ENCODE measurements at places on chromosomes 5 and 9.

DNA sequence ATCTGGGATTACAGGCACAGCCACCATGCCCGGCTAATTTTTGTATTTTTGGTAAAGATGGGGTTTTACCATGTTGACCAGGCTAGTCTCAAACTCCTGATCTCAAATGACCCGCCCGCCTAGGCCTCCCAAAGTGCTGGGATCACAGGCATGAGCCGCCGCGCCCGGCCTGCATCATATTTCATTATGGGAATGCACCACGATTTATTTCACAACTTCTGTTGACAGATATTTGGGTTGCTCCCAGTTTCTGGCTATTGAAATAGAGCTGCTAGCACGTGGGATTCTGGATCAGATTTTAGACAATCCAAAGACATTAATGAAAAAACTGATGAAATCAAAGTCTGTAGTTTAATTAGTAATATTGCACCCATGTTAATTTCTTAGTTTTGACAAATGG is 48.4 kb upstream of the FUBP3 start:
- no peak for DNase-seq

GRCh38 chr9:127502706-127503378 is 51.5 kb downstream of the LRSAM1 start:
- no peak for DNase-seq

DNA sequence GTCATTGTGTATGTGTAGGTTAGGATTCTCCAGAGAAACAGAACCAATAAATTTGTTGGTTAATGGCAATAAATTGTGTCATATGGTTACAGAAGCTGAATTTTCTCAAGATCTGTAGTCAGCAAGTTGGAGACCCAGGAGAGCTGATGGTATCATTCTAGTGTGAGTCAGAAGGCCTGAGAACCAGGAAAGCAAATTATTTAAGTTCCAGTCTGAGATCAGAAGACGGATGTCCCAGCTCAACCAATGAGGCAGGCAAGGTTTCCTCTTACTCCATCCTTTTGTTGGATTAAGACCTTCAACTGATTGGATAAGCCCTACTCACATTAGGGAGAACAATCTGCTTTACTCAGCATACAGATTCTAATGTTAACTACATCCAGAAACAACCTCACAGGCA is 656.3 kb downstream of the ANXA1 start:
- no peak for DNase-seq

DNA sequence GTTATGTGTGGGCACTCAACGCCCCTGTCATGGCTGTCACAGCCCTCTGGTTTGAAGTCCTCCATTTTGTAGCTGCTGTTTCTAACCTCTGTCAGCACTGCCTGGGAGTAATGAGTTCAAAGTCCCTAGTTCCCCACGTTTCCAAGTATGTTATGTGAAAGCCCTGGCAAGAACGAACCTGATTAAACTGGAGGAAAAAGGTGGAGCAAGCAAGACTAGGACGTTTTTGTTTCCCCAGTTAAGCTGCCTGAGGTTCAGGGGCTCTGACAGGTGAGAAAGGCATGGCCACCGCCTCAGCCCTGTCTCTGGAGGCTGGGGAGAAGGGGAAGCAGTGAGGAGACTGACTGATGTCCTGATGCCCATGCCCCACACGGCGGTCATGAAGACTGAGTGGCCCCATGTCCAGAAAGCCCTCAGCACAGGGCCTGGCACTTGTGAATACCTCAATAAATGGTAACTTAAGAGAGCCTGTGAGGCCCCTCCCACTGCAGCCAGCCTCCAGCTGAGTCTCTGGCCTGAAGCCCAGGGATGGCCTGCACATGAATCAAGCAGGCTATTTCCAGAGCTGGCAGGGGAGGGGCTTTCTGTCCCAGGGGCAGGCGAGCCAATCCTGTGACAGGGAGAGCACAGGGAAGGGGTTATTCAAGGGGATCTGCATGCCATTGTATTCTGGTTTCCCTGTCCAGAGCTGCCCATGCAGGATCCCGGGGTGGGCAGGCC is 61.8 kb downstream of the PFDN1 start:
- no peak for DNase-seq

- no peak for DNase-seq
Observed at GRCh38 chr9:137892424-137893191, 15.0 kb downstream of the CACNA1B start.

DNA sequence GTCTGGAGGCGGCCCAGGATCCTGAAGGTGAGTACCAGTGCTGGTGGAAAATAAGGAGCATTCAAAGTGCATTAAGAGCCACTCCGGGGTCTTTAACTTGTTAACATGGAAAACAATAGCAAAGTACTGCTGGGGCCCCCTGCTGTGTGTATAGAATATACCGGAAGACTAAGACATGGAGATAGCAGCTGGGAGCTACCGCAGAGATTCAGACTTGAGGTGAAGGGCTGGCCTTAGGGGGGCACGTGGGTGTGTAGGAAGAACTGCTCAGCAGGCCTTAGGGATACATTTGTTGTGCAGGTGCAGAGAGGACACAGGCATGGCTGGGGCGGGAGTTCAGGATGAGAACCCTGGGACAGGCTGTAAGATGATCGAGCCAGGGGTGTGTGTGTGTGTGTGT is 1.2 kb upstream of the DMRT1 start:
- DNase-seq, result peak; percentile 63

All from common myeloid progenitor, CD34-positive (primary cell).